ENCODE measurements at places on chromosomes 7 and 10.

DNA sequence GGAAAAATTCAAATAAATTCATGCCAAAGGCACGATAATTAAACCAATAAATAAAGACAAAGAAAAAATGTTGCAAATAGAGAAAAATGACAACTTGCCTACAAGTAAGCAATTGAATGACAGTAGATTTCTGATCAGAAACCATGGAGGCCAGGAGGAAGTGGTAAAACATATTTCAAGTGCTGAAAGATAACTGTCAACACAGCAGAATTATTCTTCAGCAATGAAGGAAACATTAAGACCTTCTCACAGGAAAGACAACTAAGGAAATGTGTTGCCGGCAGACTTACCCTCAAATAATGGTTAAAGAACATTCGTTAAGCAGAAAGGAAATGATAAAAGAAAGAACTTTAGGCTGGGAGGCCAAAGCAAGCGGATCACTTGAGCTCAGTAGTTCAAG is 30.4 kb downstream of the RUNDC3B start:
- DNase-seq, result no peak

- DNase-seq, result no peak
These were observed 98.9 kb downstream of the HIP1 start for GRCh38 chr7:75639886-75640190.

DNA sequence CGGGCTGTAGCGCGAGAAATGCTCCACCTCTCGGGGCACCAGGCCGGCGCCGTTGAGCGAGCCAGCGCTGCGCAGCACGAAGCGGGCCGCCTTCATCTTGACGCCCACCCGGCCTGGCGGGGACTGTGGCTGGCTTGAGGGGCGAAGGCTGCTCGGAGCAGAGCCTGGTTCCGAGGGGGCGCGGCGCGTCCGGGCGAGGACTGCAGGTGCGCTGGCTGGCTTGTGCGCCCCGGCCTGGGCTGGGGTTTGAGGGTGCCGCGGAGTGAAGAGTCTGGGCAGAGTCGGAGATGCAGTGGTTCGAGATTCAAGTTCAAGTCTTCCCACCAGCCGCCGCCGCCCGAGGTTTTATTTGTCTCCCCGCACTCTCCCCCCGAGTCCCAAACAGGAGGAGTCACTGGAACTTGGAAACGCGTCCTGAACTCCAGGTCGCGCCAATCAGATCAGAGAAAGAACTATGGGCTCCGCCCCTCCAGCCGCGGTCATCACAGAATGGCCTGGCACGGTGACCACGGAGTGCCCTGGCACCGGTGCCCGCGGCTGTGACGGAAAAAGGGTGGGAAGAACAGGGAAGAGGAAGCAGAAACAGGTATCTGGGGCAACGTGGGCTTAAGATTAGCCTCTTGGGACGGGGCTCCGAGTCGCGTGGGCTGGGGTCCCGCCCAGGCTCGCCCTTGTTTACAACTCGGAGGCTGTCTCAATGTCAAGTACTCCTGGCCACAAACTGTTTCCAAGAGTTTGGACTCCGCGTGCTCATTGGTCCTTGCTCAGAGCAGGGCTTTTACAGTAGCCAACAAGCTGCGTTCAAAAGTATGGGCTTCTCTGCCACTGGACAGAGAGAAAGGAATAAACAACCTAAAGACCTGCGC is at the start of gene PDK4:
TSS of gene PDK4 (minus strand) at position 319 of the 866 bp plus-strand sequence. CDS start at position 96, 223 bp downstream.
- DNase-seq, result no peak

GRCh38 chr10:79342295-79342761 is 4.9 kb upstream of the PPIF start:
- no peak for DNase-seq

GRCh38 chr10:49123981-49124950 is 8.9 kb upstream of the VSTM4 start:
- DNase-seq, result no peak

- no peak for DNase-seq
These were observed 66.1 kb downstream of the ADD3 start for GRCh38 chr10:110073896-110074295.

DNA sequence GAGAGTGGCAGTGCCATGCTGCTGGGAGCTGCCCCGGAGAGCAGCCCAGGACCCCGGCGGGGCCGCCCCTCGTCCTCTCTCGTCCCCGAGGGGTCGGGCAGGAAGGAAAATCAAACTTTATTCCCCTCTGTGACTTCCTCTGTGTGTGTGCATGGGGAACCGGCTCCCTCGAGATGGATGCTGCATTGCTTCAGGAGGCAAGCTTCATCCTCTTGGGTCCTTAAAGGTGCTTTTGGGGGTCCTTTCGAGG is 726 bp downstream of the MCU start:
- no peak for DNase-seq

DNA sequence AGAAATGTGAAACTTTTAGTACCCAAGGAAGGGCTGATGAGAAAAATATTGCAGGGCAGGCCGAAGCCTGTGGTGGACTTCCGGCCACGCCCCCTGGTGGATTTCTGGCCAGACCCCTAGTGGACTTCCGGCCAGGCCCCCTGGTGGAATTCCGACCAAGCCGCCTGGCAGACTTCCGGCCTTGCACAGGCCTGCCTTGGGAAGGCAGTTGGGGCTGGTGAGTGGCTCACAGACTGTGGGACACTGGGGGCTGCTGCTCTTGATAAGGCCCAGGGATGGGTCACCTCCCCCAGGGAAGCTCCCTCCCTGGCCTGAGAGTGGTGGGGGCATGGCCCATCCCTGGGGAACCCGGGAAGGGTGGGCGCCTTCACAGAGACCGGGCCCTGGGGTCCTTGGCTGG is 116.4 kb upstream of the MKI67 start:
- no peak for DNase-seq

DNA sequence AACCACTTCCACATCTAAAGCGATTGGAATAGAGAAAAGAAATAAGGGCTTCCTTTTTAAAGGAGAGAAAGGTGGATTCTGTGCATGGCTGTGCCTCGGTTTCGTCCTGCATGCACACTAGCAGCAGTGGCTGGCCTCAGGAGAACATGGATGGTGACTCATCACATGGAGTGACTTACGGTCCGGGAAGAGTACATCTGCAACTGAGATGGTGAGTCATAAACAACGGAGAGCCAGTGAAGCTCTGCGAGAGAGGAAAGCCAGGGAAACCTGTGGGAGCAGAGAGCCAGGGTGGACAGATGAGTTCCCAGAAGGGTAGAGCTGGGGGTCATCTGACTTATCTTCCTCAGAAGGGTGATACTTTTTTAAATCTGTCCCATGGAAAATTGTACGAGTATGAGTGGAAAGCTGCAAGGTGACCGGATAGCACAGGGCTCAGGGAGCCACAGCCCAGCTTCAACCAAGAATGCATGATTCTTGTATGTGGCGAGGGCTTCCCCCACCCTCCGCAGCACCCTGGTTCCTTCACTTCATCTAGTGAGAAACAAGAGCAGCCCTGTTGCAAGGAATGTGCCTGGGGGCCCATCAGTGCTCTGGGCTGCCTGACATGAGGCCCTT is 259.1 kb downstream of the KLF6 start:
- DNase-seq, result peak; percentile 94

DNA sequence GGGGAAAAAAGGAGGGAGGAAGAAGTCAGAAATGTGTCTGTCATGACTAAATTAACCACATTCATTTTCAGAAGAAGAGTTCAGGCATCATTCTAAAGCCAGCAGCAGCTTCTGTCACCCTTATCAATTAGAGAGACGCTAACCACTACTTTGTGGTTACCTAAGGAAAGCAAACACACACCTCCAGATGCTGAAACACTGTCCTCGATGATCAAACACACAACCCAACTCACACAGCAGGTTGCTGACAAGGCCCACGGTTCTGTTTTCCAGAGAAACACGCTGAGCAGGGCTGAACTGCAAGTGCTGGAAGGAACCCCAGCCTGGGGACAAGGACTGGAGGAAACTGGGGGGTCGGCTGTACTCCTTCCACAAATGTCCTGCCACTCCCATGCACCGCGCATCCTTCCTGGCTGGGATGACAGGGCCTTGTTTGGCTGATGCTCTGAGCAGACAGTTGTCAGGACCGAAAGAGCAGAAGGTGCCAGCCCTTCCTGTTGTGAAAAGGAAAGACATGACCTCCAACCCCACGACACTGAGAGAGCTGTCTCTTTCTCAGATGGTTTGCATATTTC is 36.6 kb downstream of the PRKCQ start:
- no peak for DNase-seq

GRCh38 chr7:29139796-29140195 is 6.5 kb downstream of the CPVL start:
- DNase-seq, result no peak

GRCh38 chr7:45971171-45971570 is 50.1 kb upstream of the IGFBP3 start:
- no peak for DNase-seq

- peak; percentile 87 for DNase-seq
These were observed 10.3 kb upstream of the ANKRD1 start for GRCh38 chr10:90930971-90931871.

DNA sequence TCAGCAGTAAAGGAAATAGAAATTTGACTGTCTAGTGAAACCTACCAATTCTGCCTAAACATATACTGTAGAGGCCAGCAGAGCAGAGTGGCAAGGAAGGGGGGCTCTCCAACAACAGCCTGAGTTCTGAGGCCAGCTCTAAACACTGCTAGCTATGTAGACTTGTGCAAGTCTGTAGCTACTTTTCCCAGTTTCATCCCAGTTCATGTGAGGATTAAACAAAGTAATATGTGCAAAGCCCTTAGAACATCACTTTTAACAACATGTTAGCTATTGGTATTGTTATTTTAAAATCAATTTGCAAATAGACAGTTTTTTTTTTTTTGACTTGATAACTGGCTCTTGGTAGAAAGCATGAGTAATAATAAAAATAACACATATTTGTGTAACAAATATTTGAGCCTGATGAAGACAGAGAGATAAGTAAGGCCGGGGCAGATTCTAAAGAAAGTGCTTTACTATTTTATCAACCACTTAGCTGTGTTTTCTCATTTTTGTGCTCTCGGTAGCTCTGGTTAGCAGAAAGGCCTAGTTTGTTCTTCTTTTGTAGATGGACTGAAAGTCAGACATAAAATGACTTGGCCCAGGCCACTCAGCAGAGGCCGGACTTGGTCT is 9.3 kb downstream of the CHST12 start:
- no peak for DNase-seq

DNA sequence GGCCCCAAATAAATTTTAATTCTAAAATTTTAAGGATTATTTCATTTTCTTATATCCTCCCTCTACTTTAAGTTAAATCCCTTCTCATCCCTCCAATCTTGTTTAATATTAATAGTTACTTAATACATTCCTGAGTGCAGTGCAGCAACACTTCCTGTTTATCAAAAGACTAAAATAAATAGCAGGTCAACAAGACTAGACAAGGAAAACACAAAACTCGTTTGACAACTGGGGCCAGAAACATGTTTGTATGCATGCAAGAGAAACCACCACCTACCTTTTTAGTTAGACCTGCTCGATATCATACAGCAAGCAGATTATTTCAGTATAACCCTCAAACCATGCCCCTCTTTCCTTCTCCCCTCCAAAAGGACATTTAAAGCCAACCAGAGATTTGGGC is 95.8 kb downstream of the PARD3 start:
- no peak for DNase-seq
